ENCODE measurements at places on chromosomes 6 and 20.
A peak's percentile ranks its signal among the peaks of the same experiment; 100 is the strongest.

GRCh38 chr6:99613409-99613704 lies 6.7 kb downstream of the PRDM13 start:
- peak; percentile 85 for DNase-seq

DNA sequence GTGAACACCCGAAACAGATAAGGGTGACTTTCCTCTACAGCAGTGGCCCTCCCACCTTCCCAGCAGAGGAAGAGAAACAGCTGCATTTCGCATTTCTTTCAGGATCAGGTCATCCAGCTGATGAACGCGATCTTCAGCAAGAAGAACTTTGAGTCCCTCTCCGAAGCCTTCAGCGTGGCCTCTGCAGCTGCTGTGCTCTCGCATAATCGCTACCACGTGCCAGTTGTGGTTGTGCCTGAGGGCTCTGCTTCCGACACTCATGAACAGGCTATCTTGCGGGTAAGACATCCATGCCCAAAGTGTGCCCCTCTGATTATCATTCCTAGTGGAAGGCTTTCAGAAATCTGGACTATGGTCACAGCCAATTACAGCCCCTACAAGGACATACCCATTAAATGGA lies 27.8 kb upstream of the MROH8 start:
- no peak for DNase-seq

DNA sequence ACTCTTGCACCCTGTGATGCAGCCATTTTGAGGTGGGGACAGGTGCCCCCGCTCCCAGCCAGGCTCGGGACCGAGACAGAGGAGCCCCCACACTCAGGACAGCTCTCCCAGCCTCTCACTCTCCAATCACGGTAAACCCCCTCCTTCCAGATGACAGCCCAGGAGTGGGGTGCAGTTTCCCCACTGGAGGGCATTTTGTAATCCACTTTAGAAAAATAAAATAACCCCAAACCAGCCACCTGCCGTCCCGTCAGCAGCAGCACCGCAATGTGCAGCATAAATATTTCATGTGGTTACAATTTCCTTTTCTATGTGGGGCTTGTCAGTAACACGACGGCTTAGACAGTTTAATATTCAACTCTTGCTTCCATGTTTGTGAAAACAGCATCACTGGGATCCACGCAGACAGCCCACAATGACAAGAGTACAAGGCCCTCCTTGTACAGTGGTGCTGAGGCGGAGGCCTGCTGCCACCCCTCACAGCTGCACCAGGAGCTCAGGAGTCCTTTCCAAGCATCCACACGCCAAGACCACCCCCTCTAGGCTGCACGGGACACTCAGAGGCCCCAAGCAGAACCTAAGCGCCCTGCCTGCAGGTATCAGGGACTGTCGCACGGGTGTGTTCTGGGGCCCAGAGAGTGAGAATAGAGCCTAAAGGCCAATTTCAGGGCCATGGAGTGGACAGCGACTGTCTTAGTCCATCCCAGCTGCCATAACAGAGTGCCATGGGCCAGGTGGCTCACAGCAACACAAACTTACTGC lies 116.7 kb downstream of the JPH2 start:
- DNase-seq: no peak

GRCh38 chr6:167833396-167833763 lies 6.7 kb downstream of the AFDN start:
- no peak for DNase-seq

GRCh38 chr20:58228484-58229197 lies at the start of gene ANKRD60:
Gene ANKRD60, minus strand, starts transcription at chr20:58228653. Its CDS starts 0 bp downstream, at chr20:58228653.
- DNase-seq: peak; percentile 65

- DNase-seq: no peak
These were observed 779.6 kb downstream of the MAFB start for GRCh38 chr20:39909447-39909846.

DNA sequence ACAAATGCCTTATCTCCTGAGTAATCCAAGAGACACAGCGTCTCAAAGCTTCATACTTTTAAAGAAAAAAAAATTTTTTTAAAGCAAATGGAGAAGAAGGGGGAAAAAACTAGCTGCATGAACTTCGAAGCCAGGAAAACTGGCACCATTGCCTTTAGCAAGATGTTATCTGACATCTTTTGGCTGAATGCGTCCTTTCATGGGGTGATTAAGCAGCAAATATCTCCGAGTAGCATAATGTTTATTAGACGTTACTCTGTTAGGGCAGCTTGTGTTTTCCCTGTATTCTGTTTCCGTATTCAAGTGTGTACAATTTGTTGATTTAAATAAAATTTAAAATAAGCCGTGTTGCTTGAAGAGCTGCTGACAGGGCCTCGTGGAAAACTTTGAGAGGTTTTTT lies 76.5 kb upstream of the TSHZ2 start:
- no peak for DNase-seq

GRCh38 chr6:127366282-127367022 lies 23.0 kb upstream of the ECHDC1 start:
- no peak for DNase-seq

GRCh38 chr6:19879663-19880062 lies 42.5 kb downstream of the ID4 start:
- no peak for DNase-seq

GRCh38 chr20:24106801-24107445 lies 118.3 kb upstream of the GGTLC1 start:
- DNase-seq: no peak

DNA sequence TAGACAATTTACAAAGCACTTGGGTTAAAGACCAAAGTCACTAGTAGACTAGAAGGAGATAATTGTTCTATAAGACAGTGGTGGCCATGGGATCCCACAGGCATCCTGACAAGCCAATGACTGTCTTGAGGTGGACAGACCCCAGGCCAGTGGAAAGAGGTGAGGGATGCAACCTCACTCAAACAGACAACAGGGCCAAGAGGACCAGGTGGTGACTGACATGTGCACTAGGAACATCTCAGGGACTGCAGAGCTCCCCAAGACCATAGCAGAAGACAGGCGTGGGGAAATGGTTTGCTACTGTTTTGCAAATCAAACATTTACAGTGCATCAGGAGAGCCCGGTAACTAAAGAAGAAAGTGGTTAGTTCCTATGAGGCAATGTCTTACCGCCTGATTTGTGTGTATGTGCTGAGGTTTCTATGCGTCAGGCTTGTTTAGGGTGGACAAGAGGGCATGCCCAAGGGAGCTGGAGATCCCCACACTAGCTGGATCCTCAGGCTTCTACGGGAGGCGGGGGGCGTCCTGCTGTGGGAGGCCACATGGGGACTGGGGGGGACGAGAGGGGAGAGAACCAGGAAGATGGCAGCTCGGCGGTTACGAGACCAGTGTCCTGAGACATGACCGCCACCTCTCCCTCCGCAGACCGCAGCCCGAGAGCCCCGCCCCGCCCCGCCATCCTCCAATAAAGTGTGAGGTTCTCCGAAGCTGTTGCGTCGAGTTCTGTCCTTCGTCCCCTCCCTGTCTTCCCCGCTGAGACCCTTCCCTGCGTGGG lies 623 bp upstream of the MRPS26 start:
- no peak for DNase-seq

- DNase-seq: peak; percentile 23
These were observed 489.1 kb downstream of the PREX1 start for GRCh38 chr20:48338717-48339116.

DNA sequence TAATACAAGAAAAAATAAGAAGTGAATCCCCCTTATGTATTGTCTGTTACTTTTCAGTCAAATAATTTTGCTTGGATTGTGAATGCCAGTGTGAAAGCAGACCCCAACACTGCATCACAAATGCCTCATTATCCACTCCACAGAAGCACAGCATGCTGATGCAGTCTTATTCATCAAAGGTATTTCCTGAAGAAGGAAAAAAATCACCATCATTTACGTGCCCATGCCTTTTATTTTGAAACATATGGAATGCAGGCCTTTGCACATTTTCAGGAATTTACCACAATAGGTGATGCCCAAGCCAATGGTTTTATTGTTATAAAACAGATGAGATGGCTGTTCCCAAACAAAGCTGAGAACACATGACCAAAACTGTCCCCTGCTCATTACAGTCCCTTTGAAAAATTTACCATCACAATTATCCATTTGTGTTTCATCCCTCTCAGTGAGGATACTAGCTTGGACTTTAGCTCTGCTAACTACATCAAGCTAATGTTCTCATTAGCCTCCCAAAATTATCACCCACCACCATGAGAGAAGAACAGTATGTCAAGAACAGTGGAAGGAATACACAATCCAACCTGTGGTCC lies 180.6 kb upstream of the HTR1E start:
- no peak for DNase-seq

DNA sequence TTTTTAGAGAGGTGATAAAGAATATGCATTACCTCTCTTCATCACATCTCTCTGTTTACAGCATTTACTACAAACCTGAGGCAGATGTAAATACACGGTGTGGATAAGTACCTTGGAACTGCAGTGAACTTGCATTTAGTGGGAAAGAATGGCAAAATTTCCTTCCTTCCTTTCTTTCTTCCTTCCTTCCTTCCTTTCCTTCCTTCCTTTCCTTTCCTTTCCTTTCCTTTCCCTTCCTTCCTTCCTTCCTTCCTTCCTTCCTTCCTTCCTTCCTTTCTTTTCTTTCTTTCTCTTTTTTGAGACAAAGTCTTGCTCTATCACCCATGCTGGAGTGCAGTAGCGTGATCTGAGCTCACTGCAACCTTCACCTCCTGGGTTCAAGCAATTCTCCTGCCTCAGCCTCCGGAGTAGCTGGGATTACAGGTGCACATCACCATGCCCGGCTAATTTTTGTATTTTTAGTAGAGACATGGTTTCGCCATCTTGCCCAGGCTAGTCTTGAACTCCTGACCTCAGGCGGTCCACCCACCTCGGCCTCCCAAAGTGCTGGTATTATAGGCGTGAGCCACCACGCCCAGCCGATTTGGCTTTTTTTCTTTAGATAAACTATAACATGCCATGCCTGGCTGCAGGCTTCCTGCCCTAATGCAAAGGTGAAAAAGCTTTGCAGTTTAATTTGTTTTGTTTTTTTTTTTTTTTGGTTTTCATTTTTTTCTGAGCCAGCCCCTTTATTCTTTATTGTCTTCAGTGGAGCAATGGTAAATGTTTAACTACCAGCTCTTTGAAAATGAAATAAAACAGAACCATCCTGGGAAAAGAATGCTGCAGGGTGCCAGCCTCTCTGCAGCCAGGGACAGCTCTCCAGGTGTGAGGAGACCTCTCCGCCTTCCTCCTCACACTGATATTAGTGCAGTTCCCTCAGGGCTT lies 64.2 kb upstream of the NEDD9 start:
- no peak for DNase-seq

GRCh38 chr20:36579996-36580545 lies 6.7 kb downstream of the TGIF2 start:
- no peak for DNase-seq

DNA sequence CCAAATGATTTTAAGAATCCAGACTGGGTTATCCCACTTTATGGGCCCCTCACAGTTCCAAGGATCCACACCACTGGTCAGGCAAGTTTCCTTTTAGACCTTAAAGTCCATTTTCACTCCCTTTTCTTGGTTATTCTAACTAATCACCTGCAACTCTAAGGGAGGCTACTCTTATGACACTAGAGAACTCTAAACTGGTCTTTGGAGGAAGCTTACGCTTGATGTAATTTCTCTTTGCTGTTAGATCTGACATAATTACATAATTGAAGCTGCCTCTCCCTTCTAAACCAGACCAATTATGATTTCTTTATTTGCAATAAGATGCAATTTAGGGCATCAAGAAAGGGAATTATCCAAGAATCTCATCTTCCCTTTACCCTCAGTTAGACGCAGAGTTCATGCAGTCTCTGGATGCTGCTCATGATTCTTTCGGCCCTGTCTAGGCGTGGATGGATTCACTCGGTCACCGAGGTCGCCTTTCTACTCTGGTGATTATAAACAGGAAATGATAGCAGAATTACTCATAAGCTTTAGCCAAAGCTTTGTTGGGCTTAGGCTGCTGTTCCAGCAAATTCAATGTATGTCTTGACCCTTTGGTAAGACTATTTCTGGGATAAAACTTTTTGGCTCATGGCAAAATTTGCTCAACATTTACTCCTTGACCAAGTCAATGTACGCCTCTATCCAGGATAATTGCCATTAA lies 166.4 kb upstream of the PRND start:
- DNase-seq: no peak

DNA sequence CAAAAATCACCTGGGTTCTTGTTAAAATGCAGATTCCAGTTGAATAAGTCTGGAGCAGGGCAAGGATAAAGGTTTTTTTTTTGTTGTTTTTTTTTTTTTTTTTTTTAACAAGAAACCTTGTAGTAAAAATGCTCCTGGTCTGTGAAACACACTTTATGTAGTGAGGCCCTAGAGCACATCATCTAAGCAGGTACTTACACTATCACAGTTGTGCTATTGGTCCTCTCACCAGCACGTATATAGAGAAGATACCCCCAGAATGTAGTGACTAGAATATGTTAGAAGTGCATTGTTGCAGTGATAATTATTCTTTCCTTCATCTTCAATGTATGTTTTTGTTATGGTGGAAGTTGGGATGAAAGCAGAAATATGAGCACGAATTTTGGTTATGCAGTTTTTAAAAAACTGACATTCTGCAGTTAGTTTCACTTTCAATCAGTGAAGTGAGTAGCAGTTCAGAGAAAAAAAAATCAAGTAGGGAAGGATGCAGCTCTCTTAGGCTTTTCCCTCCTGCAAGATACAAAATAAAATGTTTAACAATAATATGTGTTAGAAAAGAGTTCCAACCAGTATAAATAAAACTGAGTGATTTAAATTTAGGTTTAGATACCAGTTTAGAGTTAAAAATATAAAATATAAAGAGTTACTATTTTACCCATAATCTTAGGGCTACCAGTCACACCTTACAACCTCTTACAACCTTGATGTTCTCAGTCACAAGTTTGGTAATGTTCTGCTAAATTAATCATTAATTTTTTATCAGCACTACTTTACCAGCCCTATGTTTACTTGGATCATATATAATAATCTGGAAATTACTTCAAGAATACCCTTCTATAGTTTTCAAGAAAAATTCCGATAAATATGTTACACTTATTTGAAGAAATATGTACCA lies 9.2 kb upstream of the DEFB113 start:
- DNase-seq: peak; percentile 13
